ENCODE measurements at places on chromosomes 6 and 20. TPM values are rescaled to one million over a fixed set of nuclear protein-coding genes. Genes with fewer than 3 reads are reported as not detected.

GRCh38 chr6:49906526-49906925, 40.2 kb upstream of the CRISP1 start:
- DNase-seq, result no peak

DNA sequence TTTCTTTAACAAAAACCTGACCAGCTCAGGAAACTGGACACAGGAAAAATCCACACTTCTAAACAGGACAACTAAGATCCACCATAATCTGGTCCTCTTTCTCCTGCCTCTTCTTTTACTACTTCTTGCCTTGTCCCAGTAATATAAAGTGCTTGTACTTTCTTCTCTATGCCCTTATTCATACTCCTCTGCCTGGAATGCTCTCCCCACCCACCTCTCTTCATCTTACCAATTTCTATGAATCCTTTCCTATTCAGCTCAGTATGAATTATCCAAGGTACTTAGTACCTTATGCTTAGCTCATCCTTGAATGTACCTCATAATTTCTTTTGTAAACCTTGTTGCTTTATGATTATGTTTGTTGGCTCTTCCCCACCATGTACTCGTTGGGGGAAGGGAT, 159.4 kb downstream of the CDK19 start:
- DNase-seq, result no peak

- no peak for DNase-seq
Measured at GRCh38 chr6:170276369-170277057, 14.4 kb downstream of the DLL1 start.

GRCh38 chr6:38713812-38714211, 1.3 kb upstream of the DNAH8 start:
- DNase-seq, result no peak

DNA sequence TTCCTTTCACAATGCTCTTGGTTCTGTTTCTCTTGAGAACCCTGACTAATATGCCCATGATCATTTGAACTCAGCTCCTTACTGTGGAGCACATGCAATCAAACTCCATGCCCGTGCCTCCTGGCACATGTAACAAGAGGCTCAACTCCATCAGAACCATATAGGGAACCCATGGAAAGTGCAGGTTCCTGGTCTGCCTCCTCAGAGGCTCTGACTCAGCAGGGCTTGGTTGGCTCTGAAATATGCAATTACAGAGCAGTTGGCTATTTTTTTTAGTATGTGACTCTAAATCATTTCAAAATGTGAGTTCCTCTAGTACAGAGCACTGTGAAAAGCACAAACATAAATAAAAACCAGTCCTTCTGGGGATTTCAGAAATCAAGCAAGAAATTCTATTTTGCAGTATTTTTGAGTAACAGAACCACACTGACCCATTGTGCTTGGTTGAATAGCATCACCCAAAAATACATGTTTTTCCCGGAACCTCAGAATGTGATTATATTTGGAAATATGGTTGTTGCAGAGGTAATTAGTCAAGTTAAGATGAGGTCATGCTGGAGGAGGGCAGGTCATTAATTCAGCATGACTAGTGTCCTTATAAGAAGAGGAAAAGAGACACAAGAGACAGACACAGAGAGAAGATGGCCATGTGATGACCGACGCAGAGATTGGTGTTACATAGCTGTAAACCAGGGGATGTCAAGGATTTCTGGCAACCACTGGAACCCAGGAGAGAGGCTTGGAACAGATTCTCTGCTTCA, 13.2 kb upstream of the MAP3K4 start:
- DNase-seq, result no peak

- no peak for DNase-seq
Measured at GRCh38 chr20:33910056-33910455, 83.7 kb upstream of the RALY start.

- no peak for DNase-seq
Measured at GRCh38 chr6:76706631-76707030, 634.2 kb upstream of the IMPG1 start.

DNA sequence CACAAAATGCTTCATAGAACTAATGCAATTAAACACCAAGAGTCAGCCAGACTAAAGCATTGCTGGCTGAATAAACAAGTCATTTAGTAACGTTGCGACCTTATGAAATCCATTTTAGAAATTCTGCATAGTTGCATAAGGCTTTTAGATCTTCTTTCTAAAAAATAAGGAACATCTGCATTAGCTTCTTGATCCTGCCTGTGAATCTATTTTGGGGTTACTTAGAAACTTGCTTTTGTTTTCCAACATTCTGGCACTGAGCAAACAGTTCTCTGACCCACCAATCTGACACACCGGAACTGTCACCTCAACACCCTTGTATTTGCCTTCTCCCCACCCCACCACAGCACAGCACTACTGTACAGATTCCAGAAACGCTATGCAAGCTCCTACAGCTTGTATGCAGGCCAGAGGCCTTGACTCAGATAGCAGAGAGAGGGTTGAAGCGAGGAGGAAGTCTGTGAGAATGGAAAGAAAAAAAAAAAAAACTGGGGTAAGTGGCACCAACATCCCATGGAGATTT, 55.0 kb downstream of the KIF13A start:
- no peak for DNase-seq

- no peak for DNase-seq
Measured at GRCh38 chr6:170111816-170112582, 178.9 kb downstream of the DLL1 start.

- DNase-seq, result no peak
Measured at GRCh38 chr6:9405825-9406224, 970.5 kb upstream of the SLC35B3 start.

The IL17A gene
- 0.05 TPM for total RNA-seq

The SMLR1 gene
- total RNA-seq, result not detected

The RIMS4 gene
- total RNA-seq, result 0.14 TPM

The ADTRP gene
- 7.0 TPM for total RNA-seq

The PPIL6 gene
- total RNA-seq, result 1.3 TPM

Data from thymus (tissue), 14 donors.